ENCODE measurements at places on chromosomes 1 and 21.
A peak's percentile ranks its signal among the peaks of the same experiment; 100 is the strongest.

DNA sequence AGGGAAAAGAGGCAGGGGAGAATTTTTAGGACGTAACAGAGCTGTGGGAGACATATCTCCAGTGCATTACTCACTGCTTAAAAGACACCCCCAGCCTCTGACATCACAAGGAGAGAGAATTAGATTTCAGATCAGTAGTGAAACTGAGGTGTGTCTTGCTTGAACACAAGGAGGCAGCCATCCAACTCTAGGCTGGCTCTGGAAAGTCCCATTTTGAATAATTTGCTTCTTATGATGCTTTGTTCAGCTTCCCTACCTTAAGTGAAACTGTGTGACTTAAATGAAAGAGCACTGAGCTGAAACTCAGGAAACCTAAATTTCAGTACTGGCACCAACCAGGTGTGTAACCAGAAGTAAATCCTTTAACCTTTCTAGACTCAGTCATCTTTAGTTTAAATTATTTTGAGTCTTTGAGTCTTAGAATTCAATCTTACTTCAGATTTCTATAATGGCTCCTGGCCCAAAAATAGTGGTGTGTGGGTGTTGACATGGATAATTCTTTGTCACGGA, 251.6 kb upstream of the SGIP1 start:
- DNase-seq: no peak

- DNase-seq: peak; percentile 57
Observed at GRCh38 chr1:153968000-153968363, 280 bp downstream of the CREB3L4 start.

DNA sequence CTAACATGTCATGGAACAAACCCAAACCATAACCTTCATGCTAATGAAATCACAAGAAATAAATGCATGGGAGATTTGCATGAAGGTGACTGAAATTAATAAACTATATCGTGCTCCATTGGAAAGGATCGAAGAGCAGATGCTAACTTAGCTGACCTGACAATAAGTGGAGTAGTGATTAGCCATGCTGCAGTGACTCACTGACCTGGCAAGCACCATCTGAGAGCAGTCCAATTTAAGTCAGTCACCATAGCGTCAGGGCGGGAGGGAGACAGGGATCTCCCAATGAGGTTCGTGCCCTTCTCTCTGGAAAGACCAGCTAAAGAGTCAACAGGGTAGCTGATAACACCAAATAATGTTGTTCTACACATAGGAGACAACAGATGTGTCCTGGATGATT, 21.5 kb downstream of the OLIG2 start:
- no peak for DNase-seq

- no peak for DNase-seq
Observed at GRCh38 chr1:240666568-240667198, 54.7 kb upstream of the GREM2 start.

Data from NCI-H187 treated with DMSO at 0.1 percent for 48 hours (cell line).